Esophagus squamous epithelium (tissue), 5 donors: ENCODE measurements at places on chromosomes 11 and 22.

DNA sequence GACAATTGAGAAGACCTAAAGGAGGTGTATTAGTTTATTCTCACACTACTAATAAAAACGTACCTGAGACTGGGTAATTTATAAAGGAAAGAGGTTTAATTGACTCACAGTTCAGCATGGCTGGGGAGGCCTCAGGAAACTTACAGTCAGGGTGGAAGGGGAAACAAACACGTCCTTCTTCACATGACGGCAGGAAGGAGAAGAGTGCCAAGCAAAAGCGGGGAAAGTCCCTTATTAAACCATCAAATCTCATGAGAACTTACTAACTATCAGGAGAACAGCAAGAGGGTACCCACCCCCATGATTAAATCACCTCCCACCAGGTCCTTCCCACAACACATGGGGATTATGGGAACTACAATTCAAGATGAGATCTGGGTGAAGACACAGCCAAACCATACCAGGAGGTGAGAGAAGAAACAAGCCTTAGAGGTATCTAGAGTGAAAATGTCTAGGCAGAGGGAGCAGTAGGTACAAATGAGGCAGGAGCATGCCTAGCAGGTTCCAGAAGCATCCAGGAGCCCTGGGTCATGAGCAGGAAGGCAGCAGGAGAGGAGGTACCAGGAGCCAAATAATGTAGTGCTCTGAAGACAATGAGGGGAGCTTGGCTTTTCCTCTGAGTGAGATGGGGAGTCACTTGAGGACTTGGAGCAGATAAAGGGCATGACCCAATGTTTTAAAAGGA is 31.6 kb downstream of the IL10RA start:
- peaks cover 3% of the 10 kb centered on the region for H3K4me1 ChIP-seq
- H3K27me3 ChIP-seq, result peaks cover 7% of the 10 kb centered on the region
- no peak overlapping the region for H3K27ac ChIP-seq
- no peaks in the 10 kb centered on the region for H3K36me3 ChIP-seq
- H3K4me3 ChIP-seq, result no peak overlapping the region

GRCh38 chr11:17428925-17429324 is 40.5 kb upstream of the KCNJ11 start:
- H3K36me3 ChIP-seq, result no peaks in the 10 kb centered on the region
- DNase-seq, result no peak
- no peaks in the 10 kb centered on the region for H3K27me3 ChIP-seq
- peaks cover 5% of the 10 kb centered on the region for H3K4me1 ChIP-seq
- no peak overlapping the region for H3K4me3 ChIP-seq

- no peak for DNase-seq
- no peaks in the 10 kb centered on the region for H3K27me3 ChIP-seq
- no peaks in the 10 kb centered on the region for H3K4me1 ChIP-seq
These were observed 160.5 kb downstream of the DDX10 start for GRCh38 chr11:108825381-108825780.

GRCh38 chr11:72602250-72602904 is 71.8 kb downstream of the PDE2A start:
- H3K36me3 ChIP-seq, result no peaks in the 10 kb centered on the region
- no peaks in the 10 kb centered on the region for H3K4me1 ChIP-seq
- no peak overlapping the region for H3K4me3 ChIP-seq
- H3K27me3 ChIP-seq, result no peaks in the 10 kb centered on the region
- no peak for DNase-seq

GRCh38 chr11:12251666-12252560 is 125.5 kb upstream of the PARVA start:
- no peak for DNase-seq
- H3K27me3 ChIP-seq, result no peaks in the 10 kb centered on the region
- no peak overlapping the region for H3K4me3 ChIP-seq
- H3K36me3 ChIP-seq, result no peaks in the 10 kb centered on the region
- peaks cover 28% of the 10 kb centered on the region for H3K4me1 ChIP-seq

DNA sequence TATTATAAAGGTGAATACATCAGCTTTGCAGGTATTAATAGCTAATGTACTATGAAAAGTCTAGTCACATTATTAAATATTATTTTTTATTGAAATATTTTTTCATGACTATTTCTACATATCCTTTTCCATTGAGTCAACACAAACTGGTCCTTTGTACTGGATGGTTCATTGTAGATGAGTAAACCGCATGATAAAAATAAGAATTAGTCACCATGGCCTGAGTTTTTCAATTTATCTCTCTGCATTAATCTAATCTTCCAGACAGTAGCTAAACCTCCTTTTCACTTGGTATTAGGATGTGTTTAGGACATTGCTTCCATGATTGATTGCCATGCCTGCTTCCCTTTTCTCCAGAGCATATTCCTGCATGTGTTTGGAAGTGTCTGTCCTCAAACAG is 439.4 kb upstream of the ARHGAP42 start:
- H3K27ac ChIP-seq, result no peak overlapping the region
- no peak for DNase-seq
- H3K27me3 ChIP-seq, result no peaks in the 10 kb centered on the region
- H3K4me1 ChIP-seq, result no peaks in the 10 kb centered on the region
- H3K36me3 ChIP-seq, result no peaks in the 10 kb centered on the region

- peak within 1 kb of the TSS; percentile 38 for H3K4me3 ChIP-seq
- no peaks in the 10 kb centered on the region for H3K27me3 ChIP-seq
- no peaks in the 10 kb centered on the region for H3K36me3 ChIP-seq
- H3K27ac ChIP-seq, result no peak within 1 kb of the TSS
These were observed at the start of gene RTN4RL2 for GRCh38 chr11:57460022-57460757. RTN4RL2 (plus strand) TSS chr11:57460528; CDS start chr11:57460866, 338 bp downstream.

GRCh38 chr22:27801202-27801615 is 347 bp downstream of the MN1 start:
- peak overlapping the region; percentile 83 for H3K4me3 ChIP-seq
- no peak for DNase-seq
- H3K4me1 ChIP-seq, result peaks cover 26% of the 10 kb centered on the region
- no peaks in the 10 kb centered on the region for H3K27me3 ChIP-seq
- H3K36me3 ChIP-seq, result no peaks in the 10 kb centered on the region

DNA sequence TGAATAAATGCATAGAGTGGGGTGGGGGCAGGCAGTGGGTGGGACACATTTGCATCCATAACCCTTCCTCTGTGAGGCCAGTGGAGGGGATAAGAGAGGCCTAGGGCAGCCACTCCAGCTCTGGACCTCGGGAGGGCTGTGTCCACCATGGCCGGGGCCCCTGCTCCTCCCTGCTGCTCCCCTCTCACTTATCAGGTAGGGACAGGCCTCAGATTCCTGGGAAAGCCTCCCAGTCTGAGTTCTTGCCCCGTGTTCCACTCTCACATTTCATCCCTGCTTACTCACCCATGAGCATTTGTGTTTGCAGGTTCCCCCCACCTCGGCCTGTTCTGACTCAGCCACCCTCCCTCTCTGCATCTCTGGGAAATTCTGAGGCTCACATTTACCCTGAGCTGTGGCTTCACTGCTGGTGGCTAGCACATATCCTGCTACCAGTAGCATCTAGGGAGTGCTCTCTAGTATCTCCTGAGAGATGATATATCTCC is 128.7 kb upstream of the TOP3B start:
- no peaks in the 10 kb centered on the region for H3K4me1 ChIP-seq
- no peak overlapping the region for H3K4me3 ChIP-seq

- H3K36me3 ChIP-seq, result no peaks in the 10 kb centered on the region
- H3K27me3 ChIP-seq, result no peaks in the 10 kb centered on the region
- no peak overlapping the region for H3K4me3 ChIP-seq
- no peak overlapping the region for H3K27ac ChIP-seq
These were observed 12.9 kb downstream of the OR51B6 start for GRCh38 chr11:5364214-5364613.

- no peak for DNase-seq
- no peak overlapping the region for H3K27ac ChIP-seq
- no peaks in the 10 kb centered on the region for H3K36me3 ChIP-seq
- H3K4me3 ChIP-seq, result no peak overlapping the region
- no peaks in the 10 kb centered on the region for H3K27me3 ChIP-seq
These were observed 12.2 kb downstream of the OR4D9 start for GRCh38 chr11:59523541-59523940.

- no peaks in the 10 kb centered on the region for H3K36me3 ChIP-seq
- H3K4me3 ChIP-seq, result peak overlapping the region; percentile 97
- peak overlapping the region; percentile 90 for H3K27ac ChIP-seq
- H3K27me3 ChIP-seq, result no peaks in the 10 kb centered on the region
These were observed 877 bp downstream of the SLC25A17 start for GRCh38 chr22:40818192-40818746.

DNA sequence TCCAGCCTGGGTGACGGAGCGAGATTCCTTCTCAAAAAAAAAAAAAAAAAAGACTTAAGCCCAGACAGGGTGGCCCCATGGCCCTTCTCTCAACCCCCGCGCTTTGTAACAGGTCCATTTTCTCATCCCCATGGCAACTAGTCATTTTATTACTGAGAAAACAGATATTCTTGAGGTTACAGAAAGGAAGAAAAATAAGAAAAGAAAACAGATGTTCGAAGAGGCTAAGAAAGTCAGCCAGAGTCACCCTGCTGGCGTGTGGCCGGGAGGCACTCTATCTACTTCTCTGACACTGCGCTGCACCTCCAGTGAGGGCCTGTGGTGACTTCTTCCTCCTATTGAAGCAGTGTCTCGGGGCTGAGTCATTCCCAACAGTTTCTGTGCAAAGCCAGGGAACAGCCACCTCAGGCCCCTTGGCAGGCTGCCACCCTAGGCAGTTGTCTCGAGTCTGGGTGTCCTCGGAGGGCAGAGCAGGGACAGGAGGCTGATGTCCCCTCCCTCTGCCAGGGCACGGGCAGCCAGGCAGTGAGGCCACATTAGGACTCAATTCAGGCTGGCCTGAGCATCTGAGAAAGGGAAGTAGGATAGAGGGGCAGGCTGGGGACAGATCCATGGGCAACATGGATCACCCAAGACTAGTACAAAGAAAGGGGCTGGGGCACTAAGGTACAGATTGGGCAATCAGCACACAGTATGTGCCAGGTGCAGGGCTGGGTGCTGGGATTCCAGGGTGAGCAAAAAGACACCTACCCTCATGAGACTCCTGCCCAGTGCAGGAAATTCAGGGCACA is 16.4 kb upstream of the SYVN1 start:
- H3K36me3 ChIP-seq, result no peaks in the 10 kb centered on the region
- peaks cover 16% of the 10 kb centered on the region for H3K4me1 ChIP-seq
- no peak for DNase-seq
- no peak overlapping the region for H3K4me3 ChIP-seq
- H3K27ac ChIP-seq, result peak overlapping the region; percentile 88

- no peak overlapping the region for H3K27ac ChIP-seq
- DNase-seq, result no peak
- H3K4me1 ChIP-seq, result no peaks in the 10 kb centered on the region
- H3K36me3 ChIP-seq, result no peaks in the 10 kb centered on the region
- no peak overlapping the region for H3K4me3 ChIP-seq
These were observed 613.5 kb downstream of the SOX6 start for GRCh38 chr11:15742626-15743519.

DNA sequence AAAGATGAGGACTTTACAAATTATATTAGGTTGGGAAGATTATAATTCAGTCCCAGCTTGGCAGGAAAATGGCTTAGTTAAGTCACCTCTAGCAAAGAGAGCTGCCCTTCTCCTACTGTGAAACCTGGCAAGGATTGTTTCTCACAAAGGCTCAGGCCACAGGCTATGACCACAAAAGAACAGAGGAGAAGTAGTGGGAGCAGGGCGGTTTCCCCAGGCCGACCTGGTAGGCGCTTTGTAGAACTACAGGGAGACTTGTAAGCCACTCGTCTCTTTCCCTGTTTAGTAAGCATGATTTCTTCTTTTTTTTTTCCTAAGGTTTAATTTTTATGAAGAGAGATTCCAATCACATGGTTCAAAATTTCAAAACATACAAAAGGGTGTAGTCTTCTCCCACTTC is 4.6 kb downstream of the SNAP29 start:
- peaks cover 21% of the 10 kb centered on the region for H3K4me1 ChIP-seq
- H3K36me3 ChIP-seq, result peaks cover 58% of the 10 kb centered on the region
- no peak overlapping the region for H3K4me3 ChIP-seq
- H3K27ac ChIP-seq, result no peak overlapping the region
- no peaks in the 10 kb centered on the region for H3K27me3 ChIP-seq

DNA sequence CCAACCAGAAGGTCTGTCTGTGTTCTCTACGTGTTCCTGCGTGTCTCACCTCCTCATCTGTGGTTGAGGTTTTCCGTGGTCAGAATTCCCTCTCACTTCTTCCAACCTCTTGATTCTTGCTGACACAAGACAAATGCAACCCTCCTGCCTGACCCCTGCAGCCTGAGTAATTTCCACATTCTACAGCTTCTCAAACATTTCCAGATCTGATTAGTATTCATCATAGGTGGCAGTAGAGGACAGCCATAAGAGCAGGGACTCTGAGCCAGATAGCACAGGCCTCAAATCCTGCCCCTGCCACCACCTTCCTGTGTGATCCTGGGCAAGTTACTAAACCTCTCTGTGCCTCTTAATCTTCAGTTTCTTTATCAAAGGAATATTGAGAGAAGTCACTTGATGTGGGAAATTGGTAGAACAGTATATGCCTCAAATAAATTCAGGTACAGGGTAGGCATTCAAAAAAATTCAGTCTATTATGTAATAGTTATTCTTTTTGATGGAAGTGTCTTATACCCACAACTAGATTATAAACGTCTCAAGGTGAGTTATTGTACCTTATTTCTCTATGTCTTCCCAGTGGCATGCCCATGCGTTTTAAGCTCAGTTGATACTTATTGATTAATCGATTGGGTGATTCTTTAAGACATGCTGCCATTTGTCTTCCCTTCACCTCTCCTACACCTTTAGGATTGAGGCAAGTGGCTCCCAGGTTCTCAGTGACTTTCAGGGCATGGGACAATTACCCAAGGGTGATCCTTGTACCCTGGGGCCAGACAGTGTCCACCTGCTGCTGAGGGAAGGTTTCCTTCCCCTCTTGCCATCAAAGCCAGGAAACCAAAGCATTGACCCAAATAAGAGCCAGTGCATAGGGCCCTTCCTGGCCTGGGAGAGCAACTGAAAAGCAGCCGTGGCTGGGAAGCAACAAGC is 19.6 kb downstream of the POU2AF1 start:
- H3K27ac ChIP-seq, result no peak overlapping the region
- no peaks in the 10 kb centered on the region for H3K36me3 ChIP-seq
- no peak overlapping the region for H3K4me3 ChIP-seq
- H3K27me3 ChIP-seq, result no peaks in the 10 kb centered on the region

DNA sequence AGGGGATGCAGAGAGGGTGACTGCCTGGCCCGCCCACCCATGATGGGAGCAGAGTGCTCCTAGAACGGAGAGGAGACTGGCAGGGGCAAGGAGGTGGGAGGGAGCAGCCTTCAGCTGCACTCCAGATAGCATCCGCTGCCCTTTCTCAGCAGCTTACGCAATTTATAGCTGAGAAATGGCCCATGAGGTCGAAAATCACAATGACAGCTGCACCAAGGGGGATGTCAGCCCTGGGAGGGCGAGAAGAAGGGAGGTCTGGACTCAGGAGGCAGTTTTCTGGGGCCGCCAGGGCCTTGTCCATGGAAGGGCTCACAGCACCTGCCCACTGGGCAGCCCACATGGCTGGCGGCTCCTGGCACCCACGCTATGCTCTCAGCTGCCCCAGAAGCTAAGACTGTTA is 17.6 kb upstream of the MOB2 start:
- DNase-seq, result no peak
- no peak overlapping the region for H3K27ac ChIP-seq
- H3K4me1 ChIP-seq, result peaks cover 90% of the 10 kb centered on the region

DNA sequence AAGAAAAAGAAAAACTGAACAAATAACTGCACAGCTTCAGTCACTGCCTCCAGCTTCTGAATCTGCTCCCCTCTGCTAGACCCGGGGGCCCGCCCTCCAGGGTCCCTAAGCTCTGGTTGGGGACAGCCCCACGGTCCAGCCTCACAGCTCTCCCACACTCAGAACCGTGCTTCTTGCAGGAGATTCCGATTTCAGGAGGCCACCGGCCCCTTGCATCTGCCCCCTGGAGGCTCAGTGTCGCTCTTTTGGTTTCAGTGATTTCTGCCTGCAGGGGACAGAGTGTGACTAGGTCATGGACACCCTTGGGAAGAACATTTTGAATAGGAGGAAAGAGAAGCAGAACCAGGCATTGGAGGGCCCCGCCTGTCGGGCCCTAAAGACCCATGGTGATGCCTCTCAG is 23.1 kb upstream of the RPS3 start:
- no peak overlapping the region for H3K4me3 ChIP-seq
- no peaks in the 10 kb centered on the region for H3K27me3 ChIP-seq
- peaks cover 15% of the 10 kb centered on the region for H3K4me1 ChIP-seq
- H3K27ac ChIP-seq, result no peak overlapping the region
- H3K36me3 ChIP-seq, result no peaks in the 10 kb centered on the region
